ENCODE measurements at places on chromosomes 1 and 21. TPM values are rescaled to one million over a fixed set of nuclear protein-coding genes. Genes with fewer than 3 reads are reported as not detected.

- DNase-seq = no peak
Observed at GRCh38 chr1:25651824-25652741, 35.5 kb downstream of the MAN1C1 start.

- DNase-seq = no peak
Observed at GRCh38 chr1:162177126-162177525, 107.6 kb downstream of the NOS1AP start.

The NTRK1 gene
- total RNA-seq = not detected

- DNase-seq = no peak
Observed at GRCh38 chr1:32330558-32331151, 5.4 kb downstream of the MARCKSL1 start.

- DNase-seq = no peak
Observed at GRCh38 chr1:15151377-15151806, 2.2 kb upstream of the TMEM51 start.

- DNase-seq = no peak
Observed at GRCh38 chr1:203663821-203664220, 37.2 kb downstream of the ATP2B4 start.

GRCh38 chr1:20710469-20711284, 7.1 kb downstream of the KIF17 start:
- no peak for DNase-seq

The TXLNA gene
- 69.6 TPM for total RNA-seq

The C1orf141 gene
- not detected for total RNA-seq

GRCh38 chr1:236465231-236465958, 58.4 kb upstream of the LGALS8 start:
- no peak for DNase-seq

The RPF1 gene
- 65.4 TPM for total RNA-seq

The HSD3B2 gene
- total RNA-seq = not detected

The OR10T2 gene
- not detected for total RNA-seq

The DNAJC11 gene
- 35.6 TPM for total RNA-seq

The OR2T2 gene
- total RNA-seq = not detected

DNA sequence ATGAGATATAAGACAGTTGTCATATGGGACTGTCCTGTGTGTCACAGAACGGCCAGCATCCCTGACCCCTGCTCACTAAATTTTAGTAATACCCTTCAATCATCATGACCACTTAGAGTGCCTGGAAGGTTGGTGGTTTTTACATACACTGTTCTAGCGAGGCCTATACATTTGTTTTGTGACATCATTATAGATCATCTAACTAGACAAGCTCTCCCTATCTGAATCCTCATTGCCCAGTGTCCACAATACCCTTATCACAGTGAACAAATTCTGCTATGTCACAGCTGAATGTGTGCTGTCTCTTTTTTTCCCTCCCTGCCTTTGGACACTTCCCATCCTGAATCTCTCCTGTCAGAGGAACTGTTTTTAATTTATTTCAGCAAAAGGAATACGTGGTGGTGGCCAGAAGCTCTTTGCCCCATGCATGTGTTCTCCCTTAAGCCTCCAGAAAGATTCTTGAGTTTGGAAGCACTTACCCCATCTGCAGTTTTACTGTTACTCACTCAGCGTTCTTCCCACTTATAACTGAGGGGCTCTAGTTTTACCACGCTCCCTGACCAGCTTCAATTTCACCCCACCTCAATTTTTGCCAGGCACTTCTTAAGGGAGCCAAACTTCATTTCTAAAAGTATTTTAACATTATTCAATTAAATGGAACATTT, 70.3 kb downstream of the OLFML2B start:
- DNase-seq = no peak

The SLC26A9 gene
- total RNA-seq = not detected

DNA sequence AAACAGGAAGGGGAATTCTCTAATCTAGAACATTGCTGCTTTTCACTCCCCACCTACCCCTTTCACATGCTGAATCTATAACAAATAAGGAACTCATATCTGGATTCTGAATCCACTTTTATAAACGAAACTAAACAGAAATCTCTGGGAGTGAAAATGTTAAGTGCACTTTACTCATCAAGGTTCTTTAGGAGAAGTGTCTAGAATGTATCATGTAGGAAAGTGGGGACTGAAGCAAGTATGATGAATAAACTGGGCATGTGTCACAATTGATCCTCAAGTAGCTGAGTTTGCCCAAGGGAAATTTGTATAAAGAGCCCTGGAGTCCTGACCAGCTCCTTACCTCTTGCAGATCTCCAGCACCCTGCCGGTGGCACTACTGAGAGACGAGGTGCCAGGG, 19.8 kb downstream of the AVPR1B start:
- no peak for DNase-seq

DNA sequence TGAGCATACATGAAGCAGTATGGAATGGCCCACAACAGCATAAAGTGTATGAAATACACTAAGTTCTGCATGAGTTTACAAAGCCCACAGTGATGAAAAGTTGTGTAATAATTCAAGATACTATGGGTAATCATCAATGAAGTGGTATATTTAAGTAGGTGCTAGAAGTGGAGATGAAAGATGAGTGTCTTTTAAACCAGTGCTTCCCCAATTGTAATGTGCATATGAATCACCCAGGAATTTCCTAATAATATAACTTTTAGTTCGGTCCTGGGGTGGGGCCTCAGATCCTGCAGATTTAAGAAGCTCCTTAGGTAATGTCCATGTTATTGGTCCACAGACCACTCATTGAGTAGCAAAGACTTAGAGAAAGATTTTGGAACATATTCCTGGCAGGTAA, 184.9 kb downstream of the DUSP10 start:
- DNase-seq = no peak
